Suppressor macrophage treated with lipopolysaccharide for 4 hours (primary cell): ENCODE measurements at places on chromosomes 1 and 21.

GRCh38 chr1:38052750-38053415, 6.3 kb upstream of the POU3F1 start:
- no peak for DNase-seq

GRCh38 chr1:203084588-203085527, 954 bp downstream of the MYOG start:
- DNase-seq = peak; percentile 34

- no peak for DNase-seq
These were observed 3.1 kb downstream of the WNT4 start for GRCh38 chr1:22139817-22140216.

DNA sequence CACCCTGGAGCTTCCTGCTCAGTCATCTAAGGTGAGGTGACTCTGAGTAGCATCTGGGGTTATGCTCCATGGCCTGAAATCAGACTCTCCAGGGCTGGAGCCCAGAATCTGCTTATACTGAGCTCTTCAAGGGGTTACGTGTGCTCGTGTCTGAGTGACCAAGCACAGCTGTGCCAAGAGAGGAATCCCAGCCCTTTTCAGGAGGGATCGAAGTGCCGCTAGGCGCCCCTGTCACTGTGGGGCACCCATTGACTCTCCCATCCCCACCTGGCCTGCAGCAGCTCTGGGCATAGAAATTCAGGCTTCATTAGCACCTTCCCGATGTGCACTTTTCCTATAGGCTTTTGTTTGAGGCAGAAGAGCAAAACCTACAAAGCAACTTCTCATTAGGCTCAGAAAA, 13.8 kb downstream of the VASH2 start:
- DNase-seq = no peak

DNA sequence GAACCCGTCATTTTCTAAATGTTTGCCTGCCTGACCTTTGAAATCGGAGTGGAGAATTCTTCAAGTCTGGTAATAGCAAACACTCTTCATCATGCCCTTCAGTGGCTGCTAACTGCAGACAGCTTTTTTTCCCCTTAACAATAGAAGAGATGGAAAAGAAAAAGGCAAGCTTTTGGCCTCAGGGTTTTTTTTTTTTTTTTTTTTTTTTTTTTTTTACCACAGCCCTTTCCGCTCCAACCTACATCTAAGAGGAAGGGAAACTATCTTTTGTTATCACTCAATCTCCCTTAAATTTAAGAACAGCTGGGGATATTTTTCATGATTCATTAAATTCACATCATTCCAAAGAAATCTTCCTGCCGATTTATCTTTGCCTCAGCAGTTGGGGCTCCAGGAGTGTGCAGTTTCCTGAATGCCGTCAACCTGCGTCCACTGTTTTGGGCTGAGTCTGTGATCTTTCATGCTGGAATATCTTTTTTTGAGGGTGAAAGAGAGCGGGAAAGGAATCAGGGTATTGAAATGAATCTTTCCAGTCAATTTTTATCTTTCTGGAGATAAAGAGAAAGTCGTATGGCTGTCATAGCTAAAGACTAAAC, 144.5 kb upstream of the SMYD2 start:
- no peak for DNase-seq

DNA sequence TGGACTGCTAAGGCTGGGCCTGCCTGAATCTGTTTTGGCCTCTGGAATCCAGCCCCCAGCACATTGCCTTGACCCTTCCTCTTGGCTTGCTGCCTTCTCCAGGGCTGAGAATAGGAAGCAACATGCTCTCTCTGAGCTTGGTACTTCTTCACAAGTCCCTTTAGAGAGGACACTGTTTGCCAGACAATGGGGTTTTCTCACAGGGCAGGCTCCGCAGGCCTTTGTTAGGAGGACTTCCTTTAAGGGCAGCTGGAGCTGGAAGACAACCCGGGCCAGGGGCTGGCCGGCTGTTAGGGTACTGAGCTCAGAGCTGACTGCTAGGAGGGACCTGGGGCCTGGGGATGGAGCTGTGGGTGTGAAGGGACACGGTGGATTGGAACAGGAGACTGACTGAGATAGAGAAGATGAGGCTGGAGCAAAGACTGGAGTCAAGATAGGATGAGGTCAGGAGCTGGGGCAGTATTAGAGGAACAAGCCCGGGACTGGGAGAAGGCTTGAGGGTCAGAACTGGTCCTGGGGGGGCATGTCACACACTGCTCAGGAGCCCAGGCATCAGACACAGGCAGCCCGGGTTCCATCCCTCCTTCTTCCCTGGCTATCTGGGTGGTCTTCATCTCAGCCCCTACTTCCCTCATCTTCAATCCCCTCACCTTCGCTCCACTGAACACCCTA, 5.4 kb upstream of the ALPL start:
- DNase-seq = no peak

GRCh38 chr1:155989242-155990004, 11.1 kb upstream of the ARHGEF2 start:
- peak; percentile 86 for DNase-seq

DNA sequence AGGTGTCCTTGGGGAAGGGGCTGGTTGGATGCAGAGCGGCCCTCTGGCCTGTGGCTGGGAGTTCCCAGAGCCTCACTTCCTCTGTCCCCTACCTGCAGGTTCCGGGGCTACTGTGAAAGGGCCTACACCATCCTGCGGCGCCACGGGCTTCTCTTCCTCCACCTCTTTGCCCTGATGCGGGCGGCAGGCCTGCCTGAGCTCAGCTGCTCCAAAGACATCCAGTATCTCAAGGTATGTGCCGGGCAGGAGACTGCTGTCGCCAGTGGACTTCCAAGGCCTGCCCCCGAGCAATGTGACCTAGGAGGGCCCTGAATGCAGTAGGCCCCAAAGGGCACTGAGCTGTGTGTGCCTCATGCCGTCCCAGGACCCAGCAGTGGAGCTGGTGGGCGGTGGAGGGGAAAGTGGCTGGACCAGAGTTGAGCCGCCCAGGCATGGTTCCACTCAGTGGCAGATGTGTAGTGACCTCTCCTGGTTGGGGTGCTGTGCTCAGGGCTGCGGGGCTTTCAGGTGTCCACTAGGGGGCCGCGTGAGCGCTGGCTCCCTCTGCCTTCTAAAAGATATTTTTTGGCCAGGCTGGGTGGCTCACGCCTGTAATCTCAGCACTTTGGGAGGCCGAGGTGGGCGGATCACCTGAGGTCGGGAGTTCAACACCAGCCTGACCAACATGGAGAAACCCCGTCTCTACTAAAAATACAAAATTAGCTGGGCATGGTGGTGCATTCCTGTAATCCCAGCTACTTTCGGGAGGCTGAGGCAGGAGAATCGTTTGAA, 73.4 kb downstream of the PIK3CD start:
- DNase-seq = peak; percentile 73

- DNase-seq = no peak
These were observed 38.7 kb upstream of the IPO9 start for GRCh38 chr1:201790261-201790660.

- DNase-seq = no peak
These were observed 18.7 kb downstream of the FOXJ3 start for GRCh38 chr1:42316292-42316691.

- no peak for DNase-seq
These were observed 66.7 kb downstream of the KLHDC7A start for GRCh38 chr1:18547460-18547859.

- no peak for DNase-seq
These were observed 15.4 kb downstream of the SLX9 start for GRCh38 chr21:44955141-44955797.
